ENCODE measurements at places on chromosomes 6 and 20.

- DNase-seq, result no peak
Observed at GRCh38 chr6:157964100-157964499, 17.6 kb upstream of the SYNJ2 start.

GRCh38 chr6:122220254-122220653 is 179.2 kb upstream of the HSF2 start:
- DNase-seq, result no peak

GRCh38 chr6:23003671-23004467 is 434.5 kb downstream of the HDGFL1 start:
- no peak for DNase-seq

- DNase-seq, result peak; percentile 55
Observed at GRCh38 chr20:46057856-46058598, 29.0 kb downstream of the SLC12A5 start.

DNA sequence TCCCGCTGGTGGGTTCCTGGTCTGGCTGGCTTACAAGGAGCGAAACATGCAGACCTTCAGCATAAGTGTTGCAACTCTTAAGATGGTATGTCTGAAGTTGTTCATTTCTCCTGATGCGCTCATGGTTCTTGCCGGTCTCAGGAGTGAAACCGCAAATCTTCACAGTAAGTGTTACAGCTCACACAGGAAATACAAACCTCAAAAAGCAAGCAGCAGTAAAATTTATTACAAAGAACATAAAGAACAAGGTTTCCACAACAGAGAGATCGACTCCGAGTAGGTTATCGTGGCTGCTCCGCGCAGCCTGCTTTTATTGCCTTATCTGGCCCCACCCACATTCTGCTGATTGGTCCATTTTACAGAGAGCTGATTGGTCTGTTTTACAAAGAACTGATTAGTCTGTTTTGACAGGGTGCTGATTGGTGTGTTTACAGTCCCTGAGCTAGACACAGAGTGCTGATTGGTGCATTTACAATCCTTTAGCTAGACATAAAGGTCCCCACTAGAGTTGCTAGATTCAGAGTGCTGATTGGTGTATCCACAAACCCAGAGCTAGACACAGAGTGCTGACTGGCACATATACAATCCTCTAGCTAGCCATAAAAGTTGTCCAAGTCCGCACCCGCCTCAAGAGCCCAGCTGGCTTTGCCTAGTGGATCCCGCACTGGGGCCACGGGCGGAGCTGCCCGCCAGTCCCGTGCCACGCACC is 39.2 kb downstream of the TRIM27 start:
- no peak for DNase-seq

DNA sequence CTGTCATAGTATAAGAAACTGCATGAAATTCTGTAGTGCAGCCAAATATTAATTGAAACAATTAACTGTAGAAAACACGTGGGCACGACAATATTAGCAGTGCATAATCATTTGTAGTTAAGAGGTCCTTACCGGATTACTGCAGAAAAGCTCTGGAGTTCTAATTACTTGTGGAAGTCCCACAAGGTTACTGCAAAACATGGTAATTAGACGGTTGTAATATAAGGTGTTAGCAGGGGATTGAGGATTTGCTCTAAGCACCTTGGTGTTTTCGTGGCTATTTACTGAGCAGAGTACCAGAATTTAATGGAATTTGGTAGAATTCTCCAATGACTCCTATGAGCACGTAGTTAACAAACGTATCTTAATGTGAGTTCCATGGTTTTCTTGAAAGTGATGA is 473.6 kb upstream of the AGPAT4 start:
- no peak for DNase-seq

- no peak for DNase-seq
Observed at GRCh38 chr6:152273002-152273401, 364.2 kb downstream of the SYNE1 start.

DNA sequence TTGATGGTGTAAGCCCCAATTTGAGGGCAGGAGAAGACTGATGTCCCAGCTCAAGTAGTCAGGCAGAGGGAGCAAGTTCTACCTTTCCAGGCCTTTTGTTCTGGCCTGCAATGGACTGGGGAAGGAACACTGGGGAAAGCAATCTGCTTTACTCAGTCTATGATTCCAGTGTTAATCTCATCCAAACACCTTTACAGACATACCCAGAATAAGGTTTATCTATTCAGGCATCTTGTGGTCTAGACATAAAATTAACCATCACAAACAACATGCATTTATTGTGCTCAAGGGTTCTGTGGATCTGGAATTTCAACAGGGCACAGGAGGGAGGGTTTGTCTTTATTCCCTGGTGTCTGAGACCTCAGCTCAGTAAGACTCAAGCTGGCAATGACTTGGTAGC is 14.4 kb upstream of the RSPH3 start:
- no peak for DNase-seq

DNA sequence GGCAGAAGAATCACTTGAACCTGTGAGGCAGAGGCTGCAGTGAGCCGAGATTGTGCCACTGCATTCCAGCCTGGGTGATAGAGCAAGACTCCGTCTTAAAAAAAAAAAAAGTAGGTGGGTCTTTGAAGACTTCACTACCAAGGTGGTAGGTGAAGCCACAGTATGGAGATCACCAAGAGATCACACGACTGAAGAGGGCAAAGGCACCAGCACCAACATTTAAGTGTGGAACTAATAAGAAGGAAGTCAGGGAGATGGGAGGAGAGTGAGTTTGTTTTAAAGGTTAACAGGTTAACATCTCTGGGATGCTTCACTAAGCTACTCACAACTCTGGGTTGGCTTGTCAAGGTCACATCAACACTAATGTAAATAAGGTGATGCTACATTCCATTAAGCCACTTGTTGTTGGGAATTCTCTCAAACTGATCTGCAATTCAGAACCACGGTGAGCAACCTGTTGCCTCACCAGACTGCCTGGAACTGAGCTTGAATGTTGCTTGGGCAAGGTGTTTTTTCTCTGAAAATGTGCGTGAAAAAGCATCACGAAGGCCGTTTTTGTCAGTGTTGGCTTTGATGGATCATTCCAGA is 48.7 kb downstream of the KCTD20 start:
- no peak for DNase-seq

DNA sequence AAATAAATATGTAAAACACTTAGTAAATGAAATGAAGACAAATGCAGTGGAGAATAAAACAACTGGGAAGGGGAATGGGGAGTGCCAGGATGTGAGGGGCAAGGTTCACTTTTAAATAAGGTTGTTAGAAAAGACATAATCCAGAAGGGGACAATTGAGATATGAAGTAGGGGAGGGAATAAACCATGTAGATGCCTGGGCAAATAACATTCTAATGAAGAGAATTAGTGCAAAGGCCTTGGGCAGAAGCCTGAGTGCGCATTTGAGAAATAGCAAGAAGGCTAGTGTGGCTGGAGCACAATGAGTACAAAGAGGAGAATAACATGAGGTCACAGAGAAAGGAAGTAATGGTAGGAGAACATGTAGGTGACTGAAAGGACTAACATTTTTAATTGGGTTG is 2.4 kb downstream of the CEP57L1 start:
- no peak for DNase-seq

GRCh38 chr6:147514831-147515230 is 6.3 kb downstream of the SAMD5 start:
- no peak for DNase-seq

DNA sequence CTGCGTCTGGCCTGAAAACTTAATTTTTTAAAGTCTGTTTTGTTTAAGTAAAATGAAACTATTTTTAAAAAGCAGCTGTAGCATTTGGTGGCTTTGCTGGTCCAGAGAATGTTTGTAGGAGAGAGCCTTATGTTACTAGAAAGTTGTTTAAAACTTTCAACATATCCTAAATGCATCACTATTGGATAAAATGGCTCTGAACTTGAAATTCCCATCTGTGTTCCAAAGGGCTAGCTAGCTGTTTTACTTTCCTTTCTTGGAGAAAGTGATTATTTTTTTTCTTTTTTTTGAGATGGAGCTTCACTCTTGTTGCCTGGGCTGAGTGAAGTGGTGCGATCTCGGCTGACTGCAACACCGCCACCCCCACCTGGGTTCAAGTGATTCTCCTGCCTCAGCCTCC is 2.5 kb downstream of the SYNJ2 start:
- no peak for DNase-seq

GRCh38 chr20:50624351-50625016 is 66.9 kb downstream of the RIPOR3 start:
- DNase-seq, result no peak

GRCh38 chr20:4476903-4477500 is 244.7 kb upstream of the PRND start:
- no peak for DNase-seq

- DNase-seq, result no peak
Observed at GRCh38 chr20:3890999-3891929, 2.1 kb downstream of the PANK2 start.

- DNase-seq, result no peak
Observed at GRCh38 chr6:16651871-16652270, 109.4 kb downstream of the ATXN1 start.

DNA sequence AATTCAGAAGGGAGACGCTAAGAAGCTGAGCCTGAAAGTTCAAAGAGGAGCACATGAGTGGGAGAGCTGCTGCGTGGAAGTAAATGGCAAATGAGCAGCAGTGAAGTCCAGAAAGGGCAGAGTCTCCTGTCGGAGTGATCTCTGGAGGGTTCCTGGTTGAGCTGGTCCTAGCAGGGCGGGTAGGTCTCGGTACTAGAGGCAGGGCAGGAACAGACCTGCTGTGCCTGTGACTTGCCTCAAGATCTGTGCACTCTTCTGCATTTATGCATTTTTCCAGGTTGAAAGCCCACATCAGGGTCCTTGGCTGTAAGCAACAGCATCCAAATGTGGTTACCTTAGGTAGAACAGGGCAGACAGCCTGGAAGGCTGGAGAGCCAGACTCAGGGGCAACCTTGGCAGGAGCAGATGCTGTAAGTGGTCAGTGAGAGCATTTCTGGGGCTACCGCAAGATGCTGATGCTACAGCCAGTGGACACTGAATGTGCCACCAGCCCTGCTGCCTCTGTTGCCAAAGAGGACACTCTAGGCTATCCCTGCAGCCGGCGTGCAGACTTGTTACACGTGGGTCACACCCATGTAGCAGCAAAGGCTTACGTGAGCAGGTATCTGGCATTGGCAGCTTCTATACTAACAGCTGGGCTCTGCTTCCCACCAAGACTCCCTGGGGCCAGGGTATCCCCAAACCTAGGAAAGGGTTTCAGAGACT is 8.4 kb downstream of the DUSP22 start:
- no peak for DNase-seq

DNA sequence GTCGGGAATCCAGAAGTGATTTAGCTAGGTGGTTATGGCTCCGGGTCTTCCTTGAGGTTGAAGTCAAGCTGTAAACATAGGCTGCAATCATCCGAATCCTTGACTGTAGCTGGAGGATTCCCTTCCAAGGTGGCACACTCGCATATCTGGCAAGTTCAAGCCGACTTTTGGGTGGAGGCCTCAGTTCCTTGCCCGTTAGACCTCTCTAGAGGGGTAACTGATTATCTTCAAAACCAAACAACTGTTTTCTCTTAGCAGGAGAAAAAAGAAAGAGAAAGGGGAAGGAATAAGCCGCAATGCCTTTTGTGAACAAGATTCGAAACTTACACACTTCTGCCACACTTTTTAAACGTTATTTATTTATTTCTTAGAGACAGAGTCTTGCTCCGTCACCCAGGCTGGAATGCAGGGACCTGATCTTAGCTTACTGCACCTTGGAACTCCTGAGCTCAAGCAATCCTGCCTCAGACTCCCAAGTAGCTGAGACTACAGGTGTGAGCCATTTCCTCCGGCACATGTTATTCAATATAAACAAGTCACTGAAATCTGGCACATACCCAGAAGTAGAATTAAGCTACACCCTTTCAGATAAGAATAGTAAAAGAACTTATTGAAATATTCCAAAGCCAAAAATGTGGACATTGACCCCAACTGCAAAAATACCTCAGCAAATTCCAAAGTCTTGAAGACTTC is 76.3 kb downstream of the HFE start:
- no peak for DNase-seq

DNA sequence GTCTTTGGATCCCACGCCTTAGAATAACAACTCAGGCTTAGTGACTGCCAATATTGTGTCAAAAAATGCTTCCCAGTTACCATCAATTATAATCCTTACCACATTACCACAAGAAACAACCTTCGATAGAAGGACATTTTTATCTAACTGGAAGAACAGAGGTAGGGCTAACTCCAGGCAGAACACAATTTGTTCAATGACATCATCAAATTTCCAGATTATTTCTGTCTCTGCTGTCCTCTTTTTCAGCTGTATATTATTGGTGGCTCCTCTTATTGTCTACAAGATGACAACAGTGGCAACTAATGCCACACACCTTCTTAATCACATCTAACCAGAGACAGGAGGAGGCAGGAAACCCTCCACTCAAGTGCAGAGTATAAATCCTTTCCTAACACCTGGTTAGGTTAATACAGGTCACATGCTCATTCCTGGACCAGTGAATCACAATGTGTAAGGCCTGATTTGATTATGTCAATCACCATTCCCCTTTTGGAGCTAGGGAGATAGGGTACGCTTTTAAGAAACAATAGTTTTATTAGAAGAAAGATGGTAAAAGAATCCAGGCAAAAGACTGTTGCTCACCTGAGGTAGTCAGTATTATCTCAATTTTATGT is 18.0 kb downstream of the KHDC1L start:
- DNase-seq, result no peak

GRCh38 chr6:11423072-11423471 is 114.5 kb upstream of the TMEM170B start:
- no peak for DNase-seq

- no peak for DNase-seq
Observed at GRCh38 chr6:90107771-90108282, 188.8 kb downstream of the BACH2 start.

DNA sequence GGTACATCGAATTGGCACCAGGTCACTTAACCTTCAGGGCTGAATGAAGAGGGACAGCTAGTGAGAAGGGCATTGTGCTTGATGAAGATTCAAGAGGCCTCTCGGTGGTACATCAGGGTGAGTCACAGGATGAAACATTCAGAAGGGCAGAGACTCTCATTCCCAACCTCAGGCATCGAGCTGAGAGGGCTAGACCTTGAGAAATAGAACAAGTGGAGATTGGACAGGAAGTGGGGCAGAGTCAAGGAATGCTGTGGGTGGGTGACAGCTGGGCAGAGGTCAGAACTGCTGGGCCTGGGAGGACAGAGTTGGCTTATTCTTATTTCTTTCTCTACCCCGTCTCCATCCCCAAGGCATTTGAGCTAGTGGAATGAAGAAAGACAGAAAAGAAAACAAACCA is 126.0 kb downstream of the SCML4 start:
- no peak for DNase-seq

GRCh38 chr6:106066989-106067388 is 19.1 kb upstream of the PRDM1 start:
- DNase-seq, result no peak

GRCh38 chr6:32387589-32388340 is 16.1 kb upstream of the TSBP1 start:
- no peak for DNase-seq
